ENCODE measurements at places on chromosomes 7 and 10.

GRCh38 chr7:1113548-1113885 lies 25.6 kb downstream of the GPER1 start:
- DNase-seq = no peak

DNA sequence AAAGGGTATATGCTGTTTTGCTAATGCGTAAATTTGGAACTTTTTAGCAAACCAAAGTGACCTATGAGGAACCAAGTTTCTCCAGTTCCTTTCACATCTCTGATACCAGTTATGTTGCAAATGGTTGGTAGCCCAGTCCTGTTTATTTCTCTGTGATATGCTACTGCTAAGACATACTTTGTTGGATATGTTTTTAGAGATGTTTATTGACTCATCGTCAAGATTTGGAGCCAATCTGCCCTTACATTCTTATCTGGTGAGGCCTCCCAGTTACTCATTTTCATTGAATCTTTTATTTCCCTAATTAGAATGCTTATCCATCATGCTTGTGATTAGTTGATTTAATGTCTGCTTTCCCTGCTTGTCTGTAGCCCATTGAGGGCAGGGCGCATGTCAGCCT lies 58.9 kb downstream of the LRGUK start:
- no peak for DNase-seq

- DNase-seq = no peak
Measured at GRCh38 chr10:112259688-112260087, 23.5 kb upstream of the TECTB start.

- no peak for DNase-seq
Measured at GRCh38 chr10:130479926-130480325, 343.7 kb downstream of the GLRX3 start.

- no peak for DNase-seq
Measured at GRCh38 chr7:155919391-155920067, 107.3 kb upstream of the SHH start.

DNA sequence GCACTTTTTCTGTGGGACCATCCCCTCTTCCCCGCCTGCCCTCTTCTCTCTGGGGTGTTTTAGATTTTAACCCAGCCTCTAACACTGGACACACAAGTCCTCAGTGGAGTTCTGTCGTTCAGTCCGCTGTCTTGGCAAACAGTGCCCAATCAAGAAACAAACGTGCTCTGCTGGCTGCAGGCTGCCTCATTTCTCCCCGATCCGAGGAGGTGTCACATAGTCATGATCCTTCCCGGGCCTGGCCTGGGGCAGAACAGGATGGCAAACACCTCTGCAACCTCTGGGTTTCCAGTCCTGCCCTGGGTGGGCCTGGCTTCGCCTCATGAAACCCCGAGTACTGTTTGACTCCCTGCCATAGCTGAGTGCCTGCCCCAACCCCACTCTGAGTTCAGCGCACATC lies 110.9 kb upstream of the INSYN2A start:
- DNase-seq = no peak

GRCh38 chr7:12117170-12117569 lies 93.9 kb upstream of the TMEM106B start:
- no peak for DNase-seq

DNA sequence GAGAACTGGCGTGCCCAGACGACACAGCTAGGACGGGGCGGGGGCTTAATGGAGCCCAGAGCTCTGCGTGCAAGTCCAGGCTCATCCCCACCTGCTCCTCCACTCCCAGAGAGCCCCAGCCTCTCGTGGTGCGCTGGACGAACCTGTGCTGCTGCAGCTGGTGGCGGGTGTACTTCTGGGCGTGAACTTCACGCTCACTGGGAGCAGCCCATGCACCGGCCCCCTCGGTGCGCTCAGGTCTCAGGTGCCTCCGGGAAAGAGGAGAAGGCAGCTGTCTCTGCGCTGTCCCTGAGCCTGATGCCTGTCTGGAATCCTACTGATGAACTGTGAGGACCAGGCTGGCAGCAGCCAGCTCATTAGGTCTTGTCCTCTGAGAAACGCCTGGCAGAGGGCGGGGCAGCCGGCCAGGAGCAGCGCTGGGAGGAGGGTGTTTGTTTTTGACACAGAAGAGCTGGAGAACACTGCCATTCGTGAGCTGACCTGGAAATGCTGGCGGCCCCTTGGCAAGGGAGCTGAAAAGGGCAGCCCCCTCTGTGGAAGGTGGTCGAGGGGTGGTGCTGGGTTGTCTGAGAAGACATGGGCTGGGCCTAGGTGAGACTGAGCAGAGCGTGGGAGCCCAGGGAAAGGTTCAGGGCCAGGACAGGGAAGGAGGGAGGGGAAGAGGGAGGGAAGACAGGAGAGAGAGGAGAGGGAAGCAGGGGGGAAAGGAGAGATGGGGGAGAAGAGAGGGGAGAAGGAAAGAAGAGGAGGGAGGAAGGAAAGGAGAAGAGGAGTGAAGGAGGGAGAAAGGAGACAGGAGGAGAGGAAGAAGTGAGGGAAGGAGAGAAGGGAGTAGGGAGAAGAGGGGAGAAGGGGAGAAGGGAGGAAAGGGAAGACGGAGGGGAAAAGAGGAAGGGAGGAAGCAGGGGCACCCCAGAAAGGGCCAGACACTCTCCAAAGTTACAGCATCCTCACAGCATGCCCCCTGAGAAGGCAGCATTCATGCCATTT lies 53.5 kb upstream of the TNS3 start:
- peak; percentile 53 for DNase-seq

DNA sequence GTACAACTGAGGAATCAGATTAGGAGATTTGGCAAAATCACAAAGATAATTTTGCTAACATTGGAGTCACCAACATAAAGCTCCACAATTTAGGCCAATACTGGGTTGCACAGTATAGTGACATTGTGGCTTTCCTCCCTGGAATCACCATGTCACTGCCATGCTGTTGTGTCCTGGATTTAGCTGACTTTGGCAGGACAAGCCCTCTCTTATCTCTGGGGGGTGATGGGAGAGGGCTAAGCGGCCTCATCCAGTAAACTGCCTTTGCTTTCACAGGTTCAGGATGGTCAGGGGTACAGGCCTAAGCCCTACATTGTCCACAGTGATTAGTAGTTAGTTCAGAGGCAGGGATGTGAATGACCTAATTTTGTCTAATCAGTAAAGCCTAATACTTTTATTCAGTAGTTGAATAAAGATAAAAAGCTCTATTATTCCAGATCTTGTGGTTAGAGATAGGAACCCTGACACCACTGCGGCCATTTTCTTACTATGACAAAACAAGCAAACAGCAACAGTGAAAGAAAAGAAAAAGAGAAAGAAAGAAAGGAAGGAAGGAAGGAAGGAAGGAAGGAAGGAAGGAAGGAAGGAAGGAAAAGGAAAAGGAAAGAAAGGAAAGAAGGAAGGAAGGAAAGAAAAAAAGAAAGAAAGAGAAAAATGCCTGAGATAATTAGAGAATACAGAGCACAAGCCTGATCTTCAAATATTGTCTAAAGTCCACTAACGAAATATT lies 140.1 kb downstream of the ETV1 start:
- DNase-seq = no peak

GRCh38 chr7:102252366-102252982 lies 34.2 kb upstream of the SH2B2 start:
- no peak for DNase-seq

DNA sequence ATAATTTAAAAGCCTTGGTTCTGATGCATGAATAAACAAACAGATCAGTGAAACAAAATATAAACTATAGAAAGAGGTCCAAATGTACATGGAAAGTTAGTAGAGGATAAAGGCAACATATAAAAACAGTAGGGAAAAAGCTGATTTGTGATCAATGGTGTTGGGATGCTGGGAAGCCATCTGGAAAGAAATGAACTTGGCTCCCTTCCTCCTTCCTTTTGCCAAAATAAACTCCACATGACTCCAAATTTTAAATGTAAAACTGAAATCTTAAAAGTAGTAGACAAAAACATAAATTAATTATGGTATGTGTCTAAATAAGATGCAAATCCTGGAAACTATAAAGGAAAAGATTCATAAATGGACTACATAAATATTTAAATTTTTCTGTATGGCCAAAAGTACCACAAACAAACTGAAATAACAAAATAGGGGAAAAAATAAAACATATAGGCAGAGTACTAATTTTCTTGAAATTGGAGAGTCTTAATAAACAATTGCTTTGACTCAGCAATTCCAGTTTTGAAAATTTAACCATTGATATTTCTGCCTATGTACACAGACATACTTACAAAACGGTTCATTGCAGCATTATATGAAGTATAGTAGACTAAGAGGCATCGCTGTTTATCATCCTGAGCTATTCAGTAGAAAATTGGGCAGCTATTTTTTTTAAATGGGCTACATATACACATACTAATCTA lies 77.0 kb upstream of the TRIM24 start:
- DNase-seq = no peak

DNA sequence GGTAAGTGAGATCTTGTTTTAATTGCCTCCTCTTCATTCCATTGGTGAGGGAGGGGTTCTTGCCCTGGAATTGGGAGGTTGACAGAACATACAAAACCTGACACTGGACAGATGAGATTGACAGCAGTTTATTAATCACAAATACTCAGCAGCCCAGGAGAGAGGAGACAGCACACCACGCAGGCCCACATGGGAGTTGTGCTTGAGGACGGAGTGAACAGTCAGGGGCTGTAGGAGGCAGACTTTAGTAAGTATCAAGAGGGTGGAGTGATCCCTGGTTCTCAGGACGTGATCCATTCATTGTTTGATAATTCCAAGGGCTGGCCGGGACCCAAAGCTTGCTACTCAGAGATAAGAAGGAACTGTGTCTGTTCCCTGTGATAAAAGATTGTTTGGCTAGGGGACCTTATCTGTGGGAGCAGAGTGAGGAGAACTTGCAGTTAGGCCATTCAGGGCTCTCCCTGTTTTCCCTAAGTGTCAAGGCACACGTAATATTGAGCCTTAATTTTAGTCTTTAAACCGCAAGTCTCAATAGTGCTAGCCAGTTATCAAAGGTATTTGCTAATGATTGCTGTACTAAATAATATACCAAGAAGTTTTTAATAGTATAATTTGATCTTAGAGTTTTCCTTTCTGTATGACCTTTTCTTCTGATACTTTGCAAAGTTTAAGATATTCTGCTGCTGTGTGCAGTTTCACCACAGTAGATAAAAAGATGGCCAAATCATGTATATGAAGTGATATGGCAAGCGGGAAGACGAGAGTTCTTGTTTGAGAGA lies 14.5 kb downstream of the CAPZA2 start:
- DNase-seq = no peak

DNA sequence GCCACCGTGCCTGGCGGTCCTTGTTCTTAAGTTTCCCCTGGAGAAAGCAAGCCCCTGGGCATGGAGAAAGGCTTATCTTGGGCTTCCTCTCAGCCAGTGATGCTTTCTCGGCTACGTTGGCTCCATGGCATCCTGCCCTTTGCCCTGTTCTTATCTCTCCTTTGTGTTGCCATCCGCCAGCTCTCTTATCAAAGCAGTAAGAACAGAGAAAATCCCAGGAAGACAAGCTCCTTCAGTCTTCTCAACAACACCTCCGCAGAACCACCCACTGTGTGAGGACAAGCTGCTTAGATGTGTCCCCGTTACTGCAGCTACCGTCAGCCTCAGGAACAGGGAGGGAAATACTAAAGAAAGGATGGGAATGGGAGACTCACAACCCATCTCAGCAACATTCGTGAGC lies 3.3 kb downstream of the PLEKHS1 start:
- DNase-seq = no peak

DNA sequence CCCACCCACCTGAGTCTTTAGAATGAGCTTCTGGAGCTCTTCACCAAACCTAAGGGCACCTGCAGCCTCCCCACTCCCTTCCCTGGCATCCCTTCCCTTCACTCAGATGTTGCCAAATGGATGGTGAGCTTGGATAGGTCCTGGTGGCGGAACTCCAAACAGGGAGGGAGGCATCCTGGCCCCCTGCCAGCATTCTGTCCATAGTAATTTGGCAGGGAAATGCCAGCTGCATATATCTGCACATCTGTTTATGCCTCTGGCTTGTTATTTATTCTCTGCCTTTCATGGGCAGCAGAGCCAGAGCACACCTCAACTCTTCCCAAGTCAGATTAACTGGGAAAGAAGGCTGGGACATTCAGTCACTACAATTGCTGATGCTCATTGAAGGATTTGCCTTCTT lies 18.1 kb downstream of the KAZALD1 start:
- DNase-seq = no peak

DNA sequence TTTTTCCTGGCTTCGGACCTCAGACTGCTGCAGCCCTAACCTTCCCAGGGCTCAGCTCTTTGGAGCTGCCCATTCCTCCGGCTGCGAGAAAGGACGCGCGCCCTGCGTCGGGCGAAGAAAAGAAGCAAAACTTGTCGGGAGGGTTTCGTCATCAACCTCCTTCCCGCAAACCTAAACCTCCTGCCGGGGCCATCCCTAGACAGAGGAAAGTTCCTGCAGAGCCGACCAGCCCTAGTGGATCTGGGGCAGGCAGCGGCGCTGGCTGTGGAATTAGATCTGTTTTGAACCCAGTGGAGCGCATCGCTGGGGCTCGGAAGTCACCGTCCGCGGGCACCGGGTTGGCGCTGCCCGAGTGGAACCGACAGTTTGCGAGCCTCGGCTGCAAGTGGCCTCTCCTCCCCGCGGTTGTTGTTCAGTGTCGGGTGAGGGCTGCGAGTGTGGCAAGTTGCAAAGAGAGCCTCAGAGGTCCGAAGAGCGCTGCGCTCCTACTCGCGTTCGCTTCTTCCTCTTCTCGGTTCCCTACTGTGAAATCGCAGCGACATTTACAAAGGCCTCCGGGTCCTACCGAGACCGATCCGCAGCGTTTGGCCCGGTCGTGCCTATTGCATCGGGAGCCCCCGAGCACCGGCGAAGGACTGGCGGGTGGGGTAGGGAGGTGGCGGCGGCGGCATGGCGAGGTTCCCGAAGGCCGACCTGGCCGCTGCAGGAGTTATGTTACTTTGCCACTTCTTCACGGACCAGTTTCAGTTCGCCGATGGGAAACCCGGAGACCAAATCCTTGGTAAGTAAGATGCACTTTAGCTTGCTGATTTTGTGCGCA lies at the start of gene PLXDC2:
Gene PLXDC2, plus strand, starts transcription at position 22 of the 820 bp plus-strand sequence.
- DNase-seq = no peak

DNA sequence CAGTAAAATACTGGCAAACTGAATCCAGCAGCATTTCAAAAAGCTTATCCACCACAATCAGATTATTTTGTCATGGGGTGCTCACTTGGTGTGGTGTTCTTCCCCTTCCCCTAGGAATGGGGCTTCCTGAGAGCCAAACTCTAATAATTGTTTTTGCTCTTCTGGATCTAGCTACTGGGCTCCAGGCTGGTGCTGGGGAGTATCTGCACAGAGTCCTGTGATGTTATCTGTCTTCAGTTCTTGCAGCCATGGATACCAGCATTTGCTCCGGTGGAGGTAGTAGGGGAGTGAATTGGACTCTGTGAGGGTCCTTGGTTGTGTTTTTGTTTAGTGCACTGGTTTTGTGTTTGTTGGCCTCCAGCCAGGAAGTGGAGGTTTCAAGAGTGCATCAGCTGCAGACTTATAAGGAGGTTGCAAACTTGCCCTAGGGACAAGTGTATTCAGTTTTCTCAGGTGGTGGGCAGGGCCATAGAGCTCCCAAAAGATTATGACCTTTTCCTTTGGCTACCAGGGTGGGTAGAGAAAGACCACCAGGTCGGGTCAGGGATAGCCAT lies 308.5 kb upstream of the MAGI2 start:
- no peak for DNase-seq

DNA sequence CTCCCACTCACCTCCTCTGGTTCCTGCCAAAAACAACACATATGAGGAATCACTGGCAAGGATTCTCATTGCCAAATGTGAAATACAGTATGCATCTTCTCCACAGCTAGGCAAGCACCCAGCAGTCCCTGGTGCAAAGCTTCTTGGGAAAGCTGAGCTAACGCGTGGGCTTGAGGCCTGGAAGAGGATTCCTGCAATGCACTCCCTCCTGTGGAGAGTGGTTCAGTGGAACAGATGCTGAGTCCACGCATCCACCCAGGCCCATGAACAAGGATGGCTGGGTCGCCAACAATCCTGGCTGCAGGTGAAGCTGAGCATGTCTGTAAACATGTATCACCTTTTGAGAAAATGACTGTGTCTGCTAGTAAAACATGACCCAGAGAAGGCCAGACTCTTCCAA lies 113.2 kb upstream of the CHST15 start:
- no peak for DNase-seq

Data from NCI-H1092 (cell line).